Stimulated activated CD4-positive, alpha-beta T cell treated with anti-CD3 and anti-CD28 coated beads, Interleukin-4, amount 100 ng/mL, for 48 hours (primary cell): ENCODE measurements at places on chromosomes 16 and 17.

- DNase-seq, result no peak
These were observed 6.2 kb upstream of the ABCA8 start for GRCh38 chr17:68961214-68961882.

GRCh38 chr17:67082107-67082506, 37.8 kb downstream of the CACNG1 start:
- DNase-seq, result no peak

GRCh38 chr17:7579001-7579833, at the start of gene CD68:
TSS of gene CD68 (plus strand) at chr17:7579638. CDS start at chr17:7579678, 40 bp downstream.
- peak; percentile 72 for DNase-seq

GRCh38 chr16:24635900-24636610, 93.4 kb upstream of the TNRC6A start:
- DNase-seq, result no peak

GRCh38 chr17:9544221-9544620, 31.4 kb downstream of the STX8 start:
- no peak for DNase-seq

DNA sequence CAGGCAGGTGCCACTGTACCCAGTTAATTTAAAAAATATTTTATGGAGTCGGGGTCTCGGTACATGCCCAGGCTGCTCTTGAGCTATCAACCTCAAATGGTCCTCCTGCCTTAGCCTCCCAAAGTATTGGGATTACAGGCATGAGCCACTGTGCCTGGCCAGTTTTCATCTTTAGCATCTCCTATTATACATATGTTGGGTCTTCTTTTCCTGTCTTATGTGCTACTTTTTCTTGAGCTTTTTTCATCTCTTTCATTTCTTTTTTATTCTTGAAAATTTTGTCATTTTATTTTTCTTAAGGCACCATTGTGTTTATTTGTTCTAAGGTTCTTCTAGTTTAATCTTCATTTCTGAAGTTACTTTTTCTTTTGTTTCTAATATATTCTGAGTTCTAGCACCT, 20.7 kb downstream of the BANP start:
- no peak for DNase-seq

DNA sequence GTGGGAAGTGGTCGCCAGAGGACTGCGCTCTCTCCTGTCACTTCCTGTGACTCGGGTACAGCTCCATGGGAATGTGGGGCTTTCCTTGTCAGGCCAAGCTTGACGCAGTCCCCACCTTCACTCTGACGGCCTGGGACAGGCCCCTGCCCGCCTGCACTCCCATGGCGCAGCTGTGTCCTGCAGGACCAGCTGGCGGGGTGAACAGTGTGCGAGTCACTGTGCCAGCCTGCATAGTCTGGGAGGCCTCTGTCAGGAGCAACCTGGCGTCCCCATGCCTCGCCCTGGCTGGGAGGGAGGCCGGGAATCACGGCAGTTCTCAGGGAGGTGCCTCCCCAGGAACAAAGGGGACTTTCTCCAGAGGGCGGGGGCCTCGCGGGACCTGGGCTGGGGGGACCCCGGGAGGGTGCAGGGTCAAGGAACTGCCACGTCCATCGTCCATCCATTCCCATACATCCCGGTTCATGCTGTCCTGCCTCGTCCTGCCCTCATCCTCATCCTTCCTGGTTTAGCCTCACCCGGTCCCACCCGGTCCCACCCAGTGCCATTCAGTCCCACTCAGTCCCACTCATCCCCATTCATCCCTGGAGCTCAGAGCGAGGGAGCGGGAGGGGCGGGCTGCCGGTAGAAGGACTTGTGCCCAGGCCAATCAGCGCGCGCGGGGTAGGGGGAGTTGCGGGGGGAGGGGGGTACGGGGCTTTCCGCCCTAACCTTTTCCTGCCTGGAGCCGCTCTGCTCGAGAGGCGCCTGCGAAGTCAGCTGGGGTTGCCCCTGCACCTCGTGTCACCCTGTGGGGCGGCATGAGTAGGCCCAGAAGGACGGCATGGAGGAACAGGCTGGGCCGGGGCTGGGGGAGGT, 13.4 kb downstream of the FLYWCH1 start:
- no peak for DNase-seq

DNA sequence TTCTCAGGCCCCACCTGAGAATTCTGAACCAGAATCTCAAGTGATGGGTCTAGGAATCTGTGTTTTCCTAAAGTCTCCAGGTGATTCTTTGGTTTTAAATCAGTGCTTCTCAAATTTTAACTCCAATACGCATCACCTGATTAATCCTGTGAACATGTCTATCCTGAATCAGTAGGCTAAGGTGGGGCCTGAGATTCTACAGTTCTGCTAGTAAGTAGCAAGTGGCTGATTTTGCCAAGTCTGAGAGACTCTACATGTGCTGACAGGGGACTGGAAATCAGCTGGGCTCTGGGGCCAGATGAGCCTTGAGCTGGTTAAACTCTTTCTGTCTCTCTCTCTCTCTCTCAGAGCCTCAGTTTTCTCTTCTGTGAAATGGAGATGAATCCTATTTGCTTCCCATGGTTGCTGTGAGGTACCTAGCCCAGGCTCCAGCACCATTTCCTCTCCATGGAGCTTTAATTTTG, 9.0 kb downstream of the CCR7 start:
- no peak for DNase-seq

DNA sequence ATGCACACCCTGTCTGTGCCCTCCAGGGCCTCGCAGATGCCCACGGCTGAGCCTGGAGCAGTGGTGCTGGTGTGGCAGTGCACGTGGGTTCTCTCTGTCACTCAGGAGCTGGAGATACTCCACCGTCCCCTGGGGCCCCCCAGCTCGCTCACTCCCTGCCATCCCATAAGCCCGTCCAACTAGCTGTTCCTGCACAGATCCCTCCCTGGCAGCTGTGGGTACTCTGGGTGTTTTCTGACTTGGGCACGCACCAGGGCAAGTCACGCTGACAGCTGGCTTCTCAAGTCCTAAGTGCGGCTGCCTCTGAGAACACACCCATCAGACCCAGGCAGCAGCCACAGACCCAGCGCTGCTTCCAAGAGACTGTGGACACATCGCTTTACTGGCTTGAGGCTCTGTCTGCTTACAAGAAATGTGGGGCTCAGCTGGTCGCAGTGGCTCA, 25.4 kb upstream of the ITGB4 start:
- DNase-seq, result no peak
